ENCODE measurements at places on chromosomes 7 and 10.

DNA sequence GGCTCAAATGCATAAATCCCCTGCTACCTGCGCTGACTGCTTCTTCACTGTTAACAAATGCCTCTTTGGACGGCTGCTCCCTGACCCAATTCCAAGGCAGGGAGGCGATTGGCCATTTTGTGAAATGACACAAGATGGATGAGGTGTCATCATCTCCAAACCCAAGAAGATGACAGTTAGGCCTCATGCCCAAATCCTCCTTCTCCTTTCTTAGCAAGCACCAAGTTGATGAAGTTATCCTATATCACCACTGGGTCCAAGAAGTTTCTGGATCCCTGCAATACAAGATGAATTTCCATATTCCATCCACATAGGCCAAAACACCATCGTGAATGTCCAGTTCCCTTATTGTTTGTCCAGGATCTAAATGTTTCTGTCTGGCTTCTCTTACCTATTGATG, 98.5 kb upstream of the RAB11FIP2 start:
- DNase-seq: no peak

DNA sequence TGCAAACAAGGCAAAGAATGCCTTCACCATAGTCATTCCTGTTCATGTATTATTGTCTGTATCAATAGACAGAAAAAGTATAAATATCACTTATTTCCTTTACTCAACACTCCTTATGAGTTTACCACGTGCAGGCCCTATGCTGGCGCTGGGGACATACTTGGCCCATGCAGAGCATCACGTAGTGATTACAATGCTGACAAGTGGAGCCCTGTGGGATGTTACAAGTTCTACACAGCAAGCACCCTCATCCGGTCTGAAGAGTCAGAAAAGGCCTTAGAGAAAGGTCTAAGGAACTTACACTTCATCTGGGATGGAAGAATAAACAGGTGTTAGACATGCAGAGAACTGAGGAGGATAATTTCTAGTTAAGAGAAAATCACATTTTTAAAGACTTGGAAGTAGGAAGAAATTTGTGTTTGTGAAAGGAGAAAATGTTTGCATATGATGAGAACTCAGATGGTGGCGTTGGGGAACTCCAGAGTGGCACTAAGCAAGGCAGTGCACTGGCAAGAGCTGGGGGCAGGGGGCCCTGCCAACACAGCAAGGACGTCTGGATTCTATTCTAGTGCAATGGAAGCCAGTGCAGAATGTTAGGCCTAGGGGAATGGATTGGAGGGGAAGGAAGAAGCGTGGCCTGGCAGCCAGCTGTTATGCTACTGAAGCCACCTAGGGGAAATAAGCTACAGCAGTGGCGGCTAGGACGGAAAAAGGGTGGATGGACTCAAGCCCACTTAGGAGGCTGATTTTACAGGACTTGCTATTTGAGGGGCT, 116.2 kb downstream of the ELMO1 start:
- no peak for DNase-seq

DNA sequence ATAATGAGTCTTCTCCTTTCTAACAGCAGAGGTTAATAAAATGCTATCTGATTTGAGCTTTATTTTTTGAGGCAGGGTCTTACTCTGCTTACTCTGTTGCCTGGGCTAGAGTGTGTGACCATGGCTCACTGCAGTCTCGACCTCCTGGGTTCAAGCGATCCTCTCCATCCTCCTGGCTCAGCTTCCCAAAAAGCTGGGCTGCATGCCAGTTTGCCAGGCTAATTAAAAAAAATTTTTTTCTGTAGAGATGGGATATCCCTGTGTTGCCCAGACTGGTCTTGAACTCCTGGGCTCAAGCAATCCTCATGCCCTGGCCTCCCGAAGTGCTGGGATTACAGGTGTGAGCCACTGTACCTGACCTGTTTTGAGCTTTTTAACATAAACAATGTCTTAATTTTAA, 56.7 kb downstream of the SCD start:
- no peak for DNase-seq

- no peak for DNase-seq
Measured at GRCh38 chr10:62839590-62839989, 23.4 kb upstream of the EGR2 start.

- DNase-seq: no peak
Measured at GRCh38 chr7:156106107-156106426, 293.8 kb upstream of the SHH start.

DNA sequence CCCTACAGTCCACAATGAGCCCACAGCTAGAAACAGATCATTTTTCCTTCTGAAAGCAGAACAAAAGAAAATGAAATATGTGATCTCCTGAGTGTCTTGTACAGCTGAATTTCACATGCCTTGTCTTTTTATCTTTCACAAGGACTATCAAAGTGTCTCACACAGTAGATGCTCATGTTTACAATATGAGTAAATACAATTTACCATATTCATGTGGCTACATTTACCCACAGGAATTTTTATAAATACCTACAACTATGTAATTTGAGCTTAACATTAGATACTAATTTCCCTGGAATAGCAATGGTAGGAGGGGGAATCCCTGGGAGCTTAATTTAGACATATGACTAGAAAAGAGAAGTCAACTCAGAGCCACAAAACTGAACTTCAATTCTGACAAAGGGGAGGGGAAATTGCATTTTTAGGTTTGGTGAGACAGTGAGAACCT, 186.2 kb downstream of the MACC1 start:
- DNase-seq: peak; percentile 51

DNA sequence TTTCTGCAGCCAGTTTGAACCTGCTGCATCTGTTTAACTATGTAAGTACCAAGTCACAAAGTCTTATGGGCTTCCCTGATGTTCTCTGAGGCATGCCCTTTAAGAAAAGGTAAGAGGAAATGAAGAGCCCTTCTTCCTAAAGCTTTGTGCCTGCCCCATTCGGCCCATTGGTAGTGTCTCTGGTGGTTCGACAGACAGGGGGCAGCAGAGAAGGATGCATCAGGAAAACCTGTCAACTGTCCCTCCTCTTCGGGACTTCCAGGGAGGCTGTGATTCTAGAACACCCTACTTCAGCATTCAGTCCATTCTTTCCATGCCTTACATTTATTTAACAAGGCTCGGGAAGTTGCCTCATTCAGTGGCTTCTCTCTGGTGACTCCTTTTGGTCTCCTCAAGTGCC, 1.9 kb upstream of the SFRP4 start:
- no peak for DNase-seq

GRCh38 chr10:28177944-28178637, 124.8 kb downstream of the MPP7 start:
- no peak for DNase-seq

DNA sequence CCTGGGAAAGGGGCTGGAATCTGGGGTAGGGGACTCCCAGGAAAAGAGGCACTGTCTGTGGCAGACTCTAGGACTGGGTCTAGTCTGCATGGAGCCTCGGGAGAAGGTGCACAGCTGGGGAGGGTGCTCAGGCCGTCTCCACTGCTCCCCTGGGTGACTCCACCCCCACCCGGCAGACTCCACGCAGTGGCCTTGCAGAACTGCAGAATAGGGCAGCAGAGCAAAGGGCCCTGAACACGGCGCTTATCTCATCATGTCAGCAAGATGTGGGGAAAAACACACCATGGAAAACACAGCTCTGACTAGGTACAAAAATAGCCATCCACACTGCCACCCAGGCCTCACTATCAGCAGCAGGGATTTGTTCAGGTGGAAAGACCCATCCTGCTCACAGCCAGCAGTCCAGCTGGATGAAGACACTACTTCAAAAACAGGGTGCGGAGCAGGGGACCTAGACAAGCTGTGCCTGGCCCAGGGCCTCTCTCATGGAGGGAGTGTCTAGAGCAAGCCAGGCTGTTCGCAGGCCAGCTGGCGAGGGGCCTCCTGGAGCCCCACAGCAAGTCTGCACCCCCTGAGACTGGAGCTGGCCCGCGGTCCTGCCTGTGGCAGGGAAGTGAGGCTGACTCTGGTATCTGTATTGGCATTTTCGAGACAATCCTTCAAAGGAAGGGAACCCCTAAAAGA, 11.7 kb downstream of the MAT1A start:
- DNase-seq: no peak

- DNase-seq: no peak
Measured at GRCh38 chr10:123103944-123104343, 31.8 kb upstream of the HMX3 start.

DNA sequence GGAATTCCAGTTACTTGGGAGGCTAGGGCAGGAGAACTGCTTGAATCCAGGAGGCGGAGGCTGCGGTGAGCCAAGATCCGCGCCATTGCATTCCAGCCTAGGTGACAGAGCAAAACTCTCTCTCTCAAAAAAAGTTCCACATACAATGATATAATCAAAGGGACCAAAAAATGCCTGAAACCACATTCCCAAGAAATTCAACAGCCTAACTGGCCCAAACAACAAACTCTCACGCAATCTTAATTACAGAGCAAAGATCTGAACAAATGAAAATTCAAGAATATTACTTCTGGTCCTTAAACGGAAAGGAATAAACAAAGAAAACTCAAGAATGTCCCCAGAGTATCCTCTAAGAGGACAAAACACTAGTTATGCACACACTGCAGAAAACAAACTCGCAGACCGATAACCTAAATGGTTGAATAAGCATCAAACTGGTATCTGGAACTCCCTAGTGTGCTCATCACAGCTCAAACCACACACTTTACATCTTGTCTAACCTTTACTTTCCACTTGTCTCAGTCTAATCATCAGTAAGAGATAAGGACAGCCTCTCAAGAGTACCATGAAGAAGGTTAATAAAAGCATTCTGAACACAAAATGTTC, 3.7 kb downstream of the OGA start:
- no peak for DNase-seq

- DNase-seq: peak; percentile 92
Measured at GRCh38 chr7:135745703-135746312, 2.8 kb downstream of the FAM180A start.

DNA sequence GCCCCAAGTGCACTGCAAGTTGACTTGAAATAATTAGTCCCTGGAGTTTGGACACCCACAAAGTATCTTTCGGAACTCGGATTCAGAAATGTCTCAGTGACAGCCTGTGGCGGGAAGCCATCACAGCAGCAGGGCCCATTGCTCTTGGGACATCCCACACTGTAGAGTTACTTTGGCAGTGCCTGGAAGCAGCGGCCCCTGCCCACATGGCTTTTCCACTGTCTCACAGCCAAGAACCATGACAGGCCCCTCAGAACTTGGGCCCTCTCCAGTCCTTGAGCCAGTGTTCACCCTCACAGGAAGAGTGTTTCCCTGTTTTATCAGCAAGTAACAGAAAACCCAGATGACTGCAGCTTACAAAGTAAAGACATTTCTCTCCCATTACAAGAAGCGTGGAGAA, 477.0 kb upstream of the GALNT17 start:
- no peak for DNase-seq

DNA sequence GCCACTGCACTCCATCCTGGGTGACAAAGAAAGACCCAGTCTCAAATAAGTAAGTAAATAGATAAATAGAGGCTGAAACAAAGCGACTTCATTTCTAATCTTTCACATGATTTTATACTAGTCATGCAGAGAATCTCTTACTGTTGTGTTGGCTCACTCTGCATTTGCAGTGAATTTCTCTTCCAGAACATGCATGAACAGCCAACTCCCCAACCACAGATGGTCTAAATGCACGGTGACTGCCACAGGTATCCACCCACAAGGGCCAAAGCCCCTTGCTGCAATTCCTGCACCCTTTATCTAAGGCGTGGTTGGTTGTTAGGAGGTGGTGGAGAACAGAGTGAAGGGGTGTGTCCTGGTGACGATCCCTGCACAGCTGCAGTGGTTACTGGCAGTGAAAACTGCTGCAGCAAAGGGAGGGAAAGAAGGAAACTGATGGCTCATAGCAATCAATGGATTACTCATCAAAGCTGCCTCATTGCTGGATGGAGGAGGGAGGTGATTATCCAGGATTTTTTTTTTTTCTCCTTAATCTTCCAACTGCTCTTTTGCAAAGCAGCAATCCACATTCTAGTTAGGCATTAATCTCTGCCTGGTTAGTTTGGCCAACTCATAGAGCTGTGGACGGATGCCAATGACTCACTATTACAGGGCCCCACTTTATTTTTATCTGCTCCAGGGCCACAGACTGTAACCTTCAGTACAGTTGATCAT, 50.6 kb downstream of the PRTFDC1 start:
- DNase-seq: peak; percentile 95

- no peak for DNase-seq
Measured at GRCh38 chr7:35424440-35424839, 170.5 kb upstream of the TBX20 start.

GRCh38 chr7:130442601-130443000, 1.8 kb upstream of the CEP41 start:
- no peak for DNase-seq

- no peak for DNase-seq
Measured at GRCh38 chr10:16828701-16829175, 11.5 kb upstream of the RSU1 start.

DNA sequence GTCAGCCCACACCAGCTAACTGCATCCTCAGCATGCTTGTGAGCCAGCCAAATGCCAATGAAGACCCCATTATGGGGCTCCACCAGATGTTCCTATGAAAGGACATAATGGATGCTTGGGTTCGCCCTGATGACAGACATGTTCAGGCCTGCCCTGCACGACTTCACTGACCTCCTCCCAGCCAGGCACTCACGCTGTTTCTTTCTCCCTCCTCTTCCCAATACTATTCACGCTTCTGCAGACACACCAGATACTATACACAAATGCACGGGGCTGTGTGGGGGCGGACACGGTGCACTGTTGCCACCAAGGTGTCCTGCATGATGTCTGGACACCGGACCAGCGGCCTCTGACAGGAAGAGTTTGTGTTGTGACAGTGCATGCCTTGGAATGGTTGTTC, 284.2 kb downstream of the PRPF18 start:
- no peak for DNase-seq

GRCh38 chr10:12181065-12181775, 14.5 kb downstream of the NUDT5 start:
- DNase-seq: no peak

- DNase-seq: no peak
Measured at GRCh38 chr7:25906003-25906402, 246.0 kb upstream of the NFE2L3 start.

- DNase-seq: no peak
Measured at GRCh38 chr10:70078329-70078728, 25.7 kb downstream of the MACROH2A2 start.

DNA sequence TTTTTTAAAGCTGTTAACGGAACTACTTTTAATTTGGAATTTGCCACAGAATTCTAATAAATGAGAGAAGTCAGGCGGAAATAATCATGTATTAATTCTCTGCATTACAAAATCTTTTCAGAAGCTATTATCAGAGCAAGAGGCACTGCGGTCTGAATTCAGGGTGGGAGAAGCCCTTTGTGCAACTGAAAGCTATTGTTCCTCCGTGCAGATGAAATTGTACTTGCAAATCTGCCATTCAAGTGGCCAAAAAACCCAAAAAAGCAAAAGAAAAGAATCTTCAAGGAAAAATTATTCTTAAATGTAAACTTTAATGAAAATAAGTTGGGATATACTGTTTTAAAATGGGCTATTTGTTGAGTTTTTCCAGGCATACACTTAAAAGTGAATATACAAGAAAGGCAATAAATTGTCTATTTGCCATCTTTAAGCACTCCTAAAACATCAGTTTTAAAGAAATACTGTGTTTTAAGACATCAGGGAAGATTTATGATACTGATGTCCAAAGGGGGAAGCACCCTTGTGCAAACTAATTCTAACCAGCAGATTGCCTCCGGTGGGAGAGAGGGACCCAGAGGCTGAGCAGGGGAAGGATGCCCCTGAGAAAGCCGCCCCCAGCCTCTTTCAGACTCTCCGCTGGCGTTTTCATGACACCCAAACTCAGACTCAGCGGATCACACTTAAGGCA, 351.2 kb downstream of the DNAJB6 start:
- DNase-seq: no peak

GRCh38 chr7:40447345-40447744, 312.5 kb downstream of the SUGCT start:
- no peak for DNase-seq

Data from fibroblast of skin of left quadriceps (primary cell).